ENCODE measurements at places on chromosomes 16 and 17.

DNA sequence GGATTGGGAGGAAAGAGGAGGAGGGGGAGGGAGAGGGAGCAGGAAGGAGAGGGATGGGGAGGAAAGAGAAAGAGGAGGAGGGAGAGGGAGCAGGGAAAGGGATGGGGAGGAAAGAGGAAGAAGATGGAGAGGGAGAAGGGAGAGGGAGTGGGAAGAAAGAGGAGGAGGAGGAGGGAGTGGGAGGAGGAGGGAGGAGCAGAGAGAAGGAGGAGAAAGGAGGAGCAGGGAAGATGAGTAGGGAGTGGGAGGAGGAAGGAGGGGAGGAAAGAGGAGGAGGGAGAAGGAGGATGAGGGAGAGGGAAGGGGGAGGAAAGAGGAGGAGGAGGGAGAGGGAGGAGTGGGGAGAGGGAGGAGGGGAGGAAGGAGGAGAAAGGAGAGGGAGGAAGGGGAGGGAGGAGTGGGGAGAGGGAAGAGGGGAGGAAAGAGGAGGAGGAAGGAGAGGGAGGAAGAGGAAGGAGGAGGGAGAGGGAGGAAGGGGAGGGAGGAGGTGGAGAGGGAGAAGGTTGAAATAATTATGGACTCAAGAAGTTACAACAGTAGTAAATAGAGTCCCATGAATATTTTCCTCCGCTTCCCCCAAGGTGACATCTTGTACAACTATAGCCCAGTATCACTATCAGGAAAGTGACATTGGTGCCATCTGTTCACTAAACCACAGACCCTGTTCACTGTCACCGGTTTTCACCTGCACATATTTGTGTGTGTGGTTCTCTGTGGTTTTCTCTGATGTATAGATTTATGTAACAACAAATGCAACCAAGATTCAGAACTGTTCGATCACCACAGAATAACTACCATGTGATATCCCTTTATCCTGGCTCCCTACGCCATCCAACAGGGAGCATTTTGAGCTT, 325.3 kb upstream of the EEF2KMT start:
- DNase-seq: no peak

DNA sequence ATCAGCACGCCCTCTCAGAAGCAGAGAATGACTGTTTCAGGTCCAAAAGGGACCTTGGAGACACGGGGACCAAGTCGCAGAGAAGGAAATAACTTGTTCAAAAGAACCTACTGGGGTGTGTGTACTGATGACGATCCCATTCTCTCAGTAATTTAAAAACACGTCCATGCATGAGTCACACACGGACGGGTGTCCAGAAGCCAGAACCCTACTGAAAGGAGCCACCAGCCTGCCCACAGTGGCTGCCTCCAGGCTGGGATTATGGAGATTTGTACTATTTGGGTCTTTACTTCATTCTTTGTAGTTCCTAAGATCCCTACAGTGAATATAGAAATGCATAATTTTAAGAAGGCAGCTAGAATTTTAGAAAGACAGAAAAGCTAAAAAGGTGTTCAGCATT, 27.8 kb downstream of the TMEM204 start:
- no peak for DNase-seq

DNA sequence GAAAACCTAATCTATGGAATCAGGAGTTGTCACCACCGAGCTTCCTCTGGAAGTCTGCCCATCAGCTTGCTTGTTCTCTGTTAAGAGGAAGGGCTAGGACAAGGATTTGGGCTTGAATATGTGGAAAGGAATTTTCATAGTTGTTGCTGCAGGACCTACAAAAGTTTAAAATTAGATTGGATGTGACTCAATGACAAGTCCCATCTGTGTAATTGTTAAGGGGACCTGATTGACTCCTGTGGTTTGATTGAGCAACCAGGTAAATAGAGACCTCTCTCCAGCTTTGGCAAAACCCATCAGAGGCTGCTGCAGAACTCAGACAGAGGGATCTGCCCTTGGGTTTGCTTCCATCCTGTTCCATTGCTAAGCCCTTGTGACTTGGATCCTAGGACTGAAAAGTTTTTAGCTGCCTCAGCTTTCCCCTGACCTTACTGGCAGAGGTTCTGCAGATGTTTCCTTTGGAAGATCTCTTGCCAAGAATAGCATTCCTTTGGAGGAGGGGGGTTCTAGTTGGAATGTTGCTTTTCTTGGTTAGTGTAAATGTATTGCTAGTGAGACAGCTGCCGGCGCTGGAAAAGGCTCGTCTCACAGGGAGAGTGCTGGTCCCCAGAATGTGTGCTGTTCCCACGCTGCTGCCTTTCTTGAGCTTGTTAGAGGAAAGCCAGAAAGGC, 50.0 kb downstream of the SF3B3 start:
- DNase-seq: peak; percentile 77

GRCh38 chr17:76905836-76906235, 37.6 kb downstream of the MGAT5B start:
- no peak for DNase-seq

- DNase-seq: no peak
These were observed 83.7 kb upstream of the ZNF750 start for GRCh38 chr17:82923366-82924113.

- DNase-seq: no peak
These were observed 204.4 kb upstream of the HS3ST3A1 start for GRCh38 chr17:13806092-13806491.

- no peak for DNase-seq
These were observed 45.9 kb downstream of the MRTFB start for GRCh38 chr16:14117051-14117450.

GRCh38 chr17:62778990-62779681, 29.0 kb downstream of the MARCHF10 start:
- DNase-seq: peak; percentile 98

- DNase-seq: no peak
These were observed 233.3 kb downstream of the SOX9 start for GRCh38 chr17:72354071-72354470.

DNA sequence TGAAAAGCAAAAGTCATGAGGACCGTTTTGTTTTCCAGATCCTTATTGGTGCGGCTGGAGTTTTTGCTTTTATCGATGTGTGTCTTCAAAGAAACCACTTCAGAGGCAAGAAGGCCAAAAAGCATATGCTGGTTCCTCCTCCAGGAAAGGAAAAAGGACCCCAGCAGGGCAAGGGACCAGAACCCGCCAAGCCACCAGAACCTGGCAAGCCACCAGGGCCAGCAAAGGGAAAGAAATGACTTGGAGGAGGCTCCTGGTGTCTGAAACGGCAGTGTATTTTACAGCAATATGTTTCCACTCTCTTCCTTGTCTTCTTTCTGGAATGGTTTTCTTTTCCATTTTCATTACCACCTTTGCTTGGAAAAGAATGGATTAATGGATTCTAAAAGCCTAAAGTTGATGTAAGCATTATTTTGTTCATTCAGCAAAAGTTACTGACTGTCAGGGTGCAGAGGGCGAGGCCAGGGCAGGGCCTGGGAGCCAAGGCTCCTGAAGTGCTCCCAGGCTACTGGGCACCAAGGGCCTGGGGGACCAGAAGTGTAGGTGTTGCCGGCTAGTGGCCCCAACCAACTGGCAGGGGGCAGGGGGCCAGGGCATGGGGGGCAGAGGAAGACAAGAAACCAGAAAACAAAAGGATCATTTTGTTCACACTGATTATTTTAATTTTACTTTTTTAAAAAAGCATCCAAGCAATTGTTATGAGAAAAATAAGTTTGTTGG, 8.8 kb downstream of the CMTM2 start:
- no peak for DNase-seq

- DNase-seq: no peak
These were observed 15.5 kb downstream of the UNC13D start for GRCh38 chr17:75828741-75829140.

DNA sequence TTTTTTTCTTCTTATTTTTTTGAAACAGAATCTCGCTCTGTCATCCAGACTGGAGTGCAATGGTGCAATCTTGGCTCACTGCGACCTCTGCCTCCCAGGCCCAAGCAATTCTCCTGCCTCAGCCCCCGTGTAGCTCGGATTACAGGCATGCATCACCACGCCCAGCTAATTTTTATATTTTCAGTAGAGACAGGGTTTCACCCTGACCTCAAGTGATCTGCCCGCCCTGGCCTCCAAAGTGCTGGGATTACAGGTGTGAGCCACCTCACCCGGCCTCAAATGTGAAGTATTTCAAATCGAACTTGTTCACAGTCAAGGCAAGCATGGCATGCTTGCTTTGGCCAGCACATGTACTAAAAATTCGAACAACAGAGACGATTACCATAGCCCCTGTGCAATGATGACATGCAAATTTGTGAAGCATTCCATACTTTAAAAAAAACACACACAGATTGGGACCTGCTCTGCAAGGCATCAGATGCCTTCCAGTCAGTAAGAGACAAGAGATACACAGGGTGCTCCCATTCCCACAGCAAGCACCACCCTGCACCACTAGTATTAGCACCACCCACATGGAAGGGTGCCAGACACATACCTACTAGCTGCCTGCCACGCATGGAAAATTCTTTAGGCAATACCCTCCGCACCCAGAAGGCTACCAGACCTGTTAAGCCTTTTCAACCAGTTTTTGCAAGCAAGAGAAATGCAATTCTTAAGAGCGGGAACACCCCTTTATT, 47.2 kb downstream of the ANKRD11 start:
- peak; percentile 74 for DNase-seq

DNA sequence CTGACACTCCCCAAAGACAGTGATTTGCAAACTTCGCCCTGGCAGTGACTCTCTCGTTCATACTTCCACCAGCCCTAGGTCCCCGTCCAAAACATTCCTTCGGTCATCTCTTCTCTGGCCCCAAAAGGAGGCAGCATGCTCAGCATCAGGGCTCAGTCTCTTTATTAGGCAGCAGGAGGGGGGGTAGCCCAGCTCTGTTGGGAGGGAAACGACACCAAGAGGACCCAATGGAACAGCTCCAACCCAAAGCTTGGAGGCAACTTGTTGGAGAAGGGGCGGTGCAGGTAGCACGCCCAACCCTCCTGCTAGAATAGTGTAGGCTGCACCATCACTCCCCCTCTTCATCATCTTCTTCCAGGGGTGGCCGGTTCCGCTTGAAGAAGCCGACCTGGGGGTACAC, 8.4 kb upstream of the FAM171A2 start:
- no peak for DNase-seq

- no peak for DNase-seq
These were observed 191.8 kb downstream of the STX8 start for GRCh38 chr17:9383826-9384225.

- no peak for DNase-seq
These were observed 25.9 kb downstream of the SBK1 start for GRCh38 chr16:28318042-28318744.

DNA sequence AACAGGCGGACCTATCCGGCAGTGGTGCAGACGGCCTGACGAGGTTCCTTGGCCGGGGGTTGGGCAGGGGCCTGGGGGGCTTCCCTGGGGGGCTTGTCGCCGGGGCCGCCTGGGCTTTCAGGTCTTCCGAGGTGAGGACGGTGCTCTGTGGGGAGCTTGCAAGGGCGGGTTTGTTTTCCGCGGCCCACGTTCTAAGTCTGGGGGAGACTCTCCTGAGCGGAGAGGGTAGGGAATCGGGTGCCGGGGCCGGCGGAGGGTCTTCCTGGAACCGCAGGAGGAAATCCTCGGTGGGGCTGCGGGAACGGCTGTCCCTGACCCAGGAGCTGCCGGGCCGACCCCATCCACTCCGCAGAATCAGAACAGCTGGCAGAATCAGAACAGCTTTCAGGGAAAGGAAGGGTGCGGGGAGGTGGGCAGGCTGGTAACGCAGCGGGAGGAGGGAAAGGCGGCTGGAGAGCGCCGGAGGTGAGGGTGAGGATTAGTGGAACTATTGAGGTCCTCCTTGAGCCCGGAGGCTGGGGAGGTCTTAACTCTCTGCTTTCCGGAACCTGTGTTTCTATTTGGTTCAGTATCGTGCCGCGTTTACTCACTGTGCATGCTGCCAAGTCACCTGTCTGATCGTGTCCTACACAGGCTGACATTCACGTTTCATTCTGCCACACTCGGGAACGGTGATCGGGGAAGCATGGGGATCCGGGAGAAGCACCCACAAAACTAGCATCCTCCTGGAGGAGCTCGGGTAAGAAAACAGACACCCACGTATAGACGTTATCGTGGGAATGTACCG, 28.9 kb downstream of the CPSF4L start:
- peak; percentile 67 for DNase-seq

- no peak for DNase-seq
These were observed 13.2 kb downstream of the FCSK start for GRCh38 chr16:70467608-70468007.

DNA sequence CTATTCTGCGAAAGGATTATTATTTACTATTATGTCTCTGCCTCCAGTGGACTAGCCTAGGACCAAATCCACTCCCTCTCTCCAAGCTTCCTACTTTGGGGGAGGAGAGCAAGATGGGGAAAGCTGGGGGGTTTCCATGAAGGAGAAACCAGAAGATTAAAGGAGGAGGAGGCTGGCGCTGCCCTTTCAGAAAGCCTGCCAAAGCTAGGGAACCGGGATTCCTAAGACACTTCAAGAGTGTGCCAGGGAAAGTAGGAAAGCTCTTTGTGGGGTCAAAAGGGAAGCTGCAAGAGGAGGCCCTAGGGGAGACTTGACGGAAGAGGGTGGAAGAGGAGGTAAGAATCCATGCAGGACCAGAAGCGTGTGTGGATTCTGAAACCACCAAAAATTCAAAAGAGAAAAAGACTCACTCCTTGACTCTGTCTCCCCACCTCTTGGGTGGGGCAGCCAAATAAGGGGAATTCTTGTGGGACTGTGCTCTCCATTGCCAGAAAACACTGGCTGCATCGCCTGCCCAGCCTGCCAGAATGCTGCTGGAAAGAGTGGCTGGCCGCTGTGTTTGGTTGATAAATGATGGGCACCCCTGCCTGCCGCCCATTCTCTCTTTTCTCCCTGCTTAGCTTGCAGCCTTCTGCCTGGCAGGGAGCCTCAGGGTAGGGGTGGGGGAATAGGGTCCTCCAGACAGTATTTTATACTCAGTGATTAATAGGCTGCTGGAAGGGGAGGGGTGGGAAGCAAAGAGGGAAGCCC, 11.8 kb upstream of the KAT7 start:
- no peak for DNase-seq

DNA sequence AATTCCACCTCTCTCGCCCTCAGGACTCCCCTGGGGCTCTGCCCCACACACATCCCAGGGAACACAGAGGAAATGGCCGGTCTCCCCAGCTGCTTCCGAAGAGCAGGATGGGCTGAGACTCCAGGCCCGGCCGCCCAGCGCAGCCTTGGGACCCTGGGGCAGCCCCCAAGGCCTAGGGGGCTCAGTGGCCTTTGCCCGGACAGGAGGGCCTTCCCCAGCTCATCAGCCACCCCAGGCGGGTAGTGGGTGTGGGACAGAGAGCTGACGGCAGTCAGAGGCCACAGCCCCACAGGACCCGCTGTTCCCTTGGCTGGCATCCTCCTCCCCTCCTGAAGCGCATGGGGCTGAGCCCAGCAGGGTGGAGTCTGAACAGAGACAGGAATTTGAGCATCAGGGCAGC, 6.2 kb upstream of the CBFA2T3 start:
- DNase-seq: no peak

DNA sequence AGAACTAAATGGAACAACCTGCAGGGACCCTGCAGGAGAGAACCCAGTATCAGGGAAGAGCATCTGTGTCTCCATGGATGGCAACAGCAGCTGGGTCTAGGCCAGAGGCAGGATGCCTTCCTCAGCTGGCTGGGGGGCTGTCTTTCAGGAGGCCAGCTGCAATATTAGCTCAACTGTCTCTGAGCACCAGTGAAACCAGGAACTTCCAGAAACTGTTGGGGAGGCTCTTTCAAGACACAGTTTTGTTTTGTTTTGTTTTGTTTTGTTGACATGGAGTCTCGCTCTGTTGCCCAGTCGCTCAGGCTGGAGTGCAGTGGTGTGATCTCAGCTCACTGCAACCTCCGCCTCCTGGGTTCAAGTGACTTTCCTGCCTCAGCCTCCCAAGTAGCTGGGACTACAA, 7.6 kb downstream of the GPR142 start:
- no peak for DNase-seq
